ENCODE measurements at places on chromosomes 6 and 20.

- no peak for DNase-seq
Observed at GRCh38 chr6:170127151-170127550, 163.7 kb downstream of the DLL1 start.

- DNase-seq = no peak
Observed at GRCh38 chr6:122222761-122223160, 176.7 kb upstream of the HSF2 start.

GRCh38 chr6:157124485-157125254 lies 198.6 kb downstream of the TMEM242 start:
- no peak for DNase-seq

DNA sequence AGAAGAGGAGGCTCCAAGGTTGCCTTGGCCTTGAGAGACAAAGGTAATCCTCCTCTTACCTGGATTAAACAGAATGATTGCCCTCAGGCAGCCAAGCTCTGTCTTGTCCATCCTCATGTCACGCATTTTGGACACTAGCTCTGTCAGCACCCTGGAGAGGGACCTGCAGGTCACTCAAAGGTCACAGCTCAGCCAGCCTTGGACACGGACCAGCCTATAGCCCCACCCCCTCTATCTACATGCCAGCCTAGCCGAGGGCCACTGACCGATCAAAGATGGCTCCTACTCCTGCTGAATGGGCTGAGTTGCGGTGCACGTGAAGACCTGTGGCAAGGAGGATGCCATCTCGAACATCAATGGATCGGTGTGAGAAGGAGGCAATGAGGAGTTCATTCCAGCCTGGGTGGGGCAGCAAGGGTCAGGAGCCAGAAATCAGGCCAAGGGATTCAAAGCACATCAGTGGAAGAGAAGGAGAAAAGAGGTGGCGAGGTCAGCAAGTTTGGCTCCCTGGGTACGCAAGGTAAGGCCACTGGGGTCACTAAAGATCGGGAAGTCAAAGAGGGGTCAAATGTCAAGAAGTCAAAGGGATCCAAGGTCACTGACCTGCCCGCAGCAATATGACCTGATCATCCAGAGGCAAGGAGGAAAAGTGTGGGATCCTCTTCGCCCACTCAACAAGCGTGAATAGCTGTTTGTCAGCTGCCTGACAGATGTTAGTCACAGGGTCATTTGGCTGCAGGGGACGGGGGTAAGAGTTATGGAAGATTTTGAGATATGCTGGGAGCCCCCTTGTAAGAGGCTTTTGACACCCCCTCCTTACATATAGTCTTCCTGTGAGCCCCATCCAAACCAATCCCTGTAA lies 3.3 kb upstream of the COL11A2 start:
- DNase-seq = no peak

- DNase-seq = no peak
Observed at GRCh38 chr6:107756660-107757355, 67.3 kb downstream of the SCML4 start.

DNA sequence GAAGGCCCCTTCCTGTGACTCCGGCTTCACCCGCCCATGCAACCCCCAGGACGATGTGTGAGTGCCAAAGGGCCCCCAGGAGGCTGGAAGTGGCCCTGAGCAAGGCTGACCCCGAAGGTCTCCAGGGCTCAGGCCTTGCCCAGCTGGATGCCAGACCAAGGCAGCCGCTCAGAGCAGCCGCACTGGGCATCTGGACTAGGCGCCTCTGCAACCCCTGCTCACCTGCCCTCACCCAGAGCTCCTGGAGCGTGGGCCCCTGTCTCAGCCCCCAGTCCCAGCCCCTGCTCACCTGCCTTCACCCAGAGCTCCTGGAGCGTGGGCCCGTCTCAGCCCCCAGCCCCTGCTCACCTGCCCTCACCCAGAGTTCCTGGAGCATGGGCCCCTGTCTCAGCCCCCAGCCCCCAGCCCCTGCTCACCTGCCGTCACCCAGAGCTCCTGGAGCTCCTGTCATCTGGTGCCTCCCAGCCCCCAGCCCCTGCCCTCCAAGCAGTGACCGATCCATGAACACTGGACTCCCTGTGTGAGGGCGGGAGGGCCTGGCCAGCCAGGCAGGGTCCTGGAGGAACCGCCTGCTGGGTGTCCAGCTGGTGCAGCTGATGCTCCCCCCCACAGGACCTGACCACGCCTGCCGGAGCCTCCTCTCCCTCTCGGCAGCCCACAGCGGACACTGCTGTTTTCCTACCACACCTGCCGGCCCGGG lies 1.1 kb downstream of the SRMS start:
- DNase-seq = no peak

GRCh38 chr6:129662406-129662766 lies 47.6 kb downstream of the ARHGAP18 start:
- DNase-seq = no peak

- no peak for DNase-seq
Observed at GRCh38 chr20:16427571-16427970, 145.7 kb downstream of the KIF16B start.

DNA sequence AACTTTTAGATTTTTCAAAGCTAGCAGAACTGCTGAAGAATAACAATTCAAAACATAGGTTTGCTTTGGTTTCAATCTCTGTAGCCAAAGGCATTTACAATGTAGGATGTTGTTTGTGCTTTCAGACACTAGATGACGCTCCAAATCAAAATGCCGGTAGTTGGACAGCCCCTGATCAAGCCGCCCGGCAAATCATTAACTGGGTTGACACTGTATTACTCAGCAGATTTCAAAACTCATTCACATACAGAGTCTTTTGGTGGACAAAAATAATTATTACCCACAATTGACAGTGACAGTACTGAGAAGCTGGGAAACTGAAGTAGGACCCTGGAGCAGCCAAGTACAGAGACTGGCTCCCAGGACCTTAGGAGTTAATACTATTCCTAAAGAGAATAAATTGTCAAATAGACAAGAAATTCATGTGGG lies 21.3 kb upstream of the HFE start:
- no peak for DNase-seq

All from anterior cingulate cortex (tissue), 58 donors.